ENCODE measurements at places on chromosomes 6 and 20.

- DNase-seq, result no peak
Observed at GRCh38 chr6:22412994-22413393, 116.2 kb upstream of the PRL start.

DNA sequence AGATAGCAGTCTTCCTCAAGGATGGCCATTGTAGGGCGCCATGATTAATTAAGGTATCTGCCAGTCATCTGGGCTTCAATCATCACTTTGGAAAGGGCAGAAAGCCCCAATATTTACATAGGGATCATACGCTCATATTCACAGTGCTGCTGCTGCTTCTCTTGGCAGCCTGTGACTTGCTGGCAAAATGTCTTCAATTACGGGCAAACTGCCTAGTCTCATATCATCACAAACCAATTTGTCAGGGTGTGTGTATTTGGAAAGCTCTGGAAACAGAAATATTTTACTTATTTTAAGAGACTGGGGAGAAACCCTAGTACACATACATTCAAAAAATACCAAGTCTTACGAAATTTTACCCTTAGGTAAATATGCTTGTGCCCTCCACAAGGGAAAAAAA, 77.6 kb downstream of the SAMD5 start:
- no peak for DNase-seq

DNA sequence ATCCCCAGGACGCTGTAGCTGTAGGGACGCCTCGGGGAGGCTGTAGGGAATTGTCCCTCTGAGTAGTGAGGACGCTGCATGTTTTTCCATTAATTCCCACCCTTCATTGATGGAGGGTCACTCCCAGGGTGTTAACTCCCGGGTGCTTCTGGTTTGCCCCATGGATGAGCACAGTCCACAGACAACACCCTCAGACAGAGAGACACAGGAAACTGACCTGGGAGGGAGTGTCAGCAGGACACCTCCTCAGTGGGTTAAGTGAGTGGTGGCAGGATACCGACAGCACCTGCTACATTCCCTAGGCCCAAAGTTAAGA, 53.5 kb downstream of the LINC00237 start:
- no peak for DNase-seq

DNA sequence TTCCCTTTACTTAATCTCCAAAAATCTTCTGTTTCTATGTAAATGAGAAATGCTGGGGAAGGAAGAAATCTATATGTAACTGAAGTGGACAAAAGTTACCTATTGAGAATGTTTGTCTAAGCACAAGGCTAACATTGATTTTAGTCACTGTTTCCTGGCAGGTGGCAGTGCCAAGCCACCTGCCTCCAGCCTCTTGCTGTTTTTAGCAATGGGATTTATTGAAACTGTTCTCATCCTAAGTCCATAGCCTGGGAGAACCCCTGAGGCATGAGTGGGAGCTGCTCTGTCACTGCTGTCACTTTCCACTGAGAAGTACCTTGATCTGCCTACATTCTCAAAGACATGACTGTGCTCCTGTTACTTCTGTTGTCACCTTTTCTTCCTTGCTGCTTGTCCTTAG, 14.7 kb downstream of the ENPP3 start:
- no peak for DNase-seq

- DNase-seq, result no peak
Observed at GRCh38 chr6:140321891-140322290, 947.4 kb upstream of the CITED2 start.

DNA sequence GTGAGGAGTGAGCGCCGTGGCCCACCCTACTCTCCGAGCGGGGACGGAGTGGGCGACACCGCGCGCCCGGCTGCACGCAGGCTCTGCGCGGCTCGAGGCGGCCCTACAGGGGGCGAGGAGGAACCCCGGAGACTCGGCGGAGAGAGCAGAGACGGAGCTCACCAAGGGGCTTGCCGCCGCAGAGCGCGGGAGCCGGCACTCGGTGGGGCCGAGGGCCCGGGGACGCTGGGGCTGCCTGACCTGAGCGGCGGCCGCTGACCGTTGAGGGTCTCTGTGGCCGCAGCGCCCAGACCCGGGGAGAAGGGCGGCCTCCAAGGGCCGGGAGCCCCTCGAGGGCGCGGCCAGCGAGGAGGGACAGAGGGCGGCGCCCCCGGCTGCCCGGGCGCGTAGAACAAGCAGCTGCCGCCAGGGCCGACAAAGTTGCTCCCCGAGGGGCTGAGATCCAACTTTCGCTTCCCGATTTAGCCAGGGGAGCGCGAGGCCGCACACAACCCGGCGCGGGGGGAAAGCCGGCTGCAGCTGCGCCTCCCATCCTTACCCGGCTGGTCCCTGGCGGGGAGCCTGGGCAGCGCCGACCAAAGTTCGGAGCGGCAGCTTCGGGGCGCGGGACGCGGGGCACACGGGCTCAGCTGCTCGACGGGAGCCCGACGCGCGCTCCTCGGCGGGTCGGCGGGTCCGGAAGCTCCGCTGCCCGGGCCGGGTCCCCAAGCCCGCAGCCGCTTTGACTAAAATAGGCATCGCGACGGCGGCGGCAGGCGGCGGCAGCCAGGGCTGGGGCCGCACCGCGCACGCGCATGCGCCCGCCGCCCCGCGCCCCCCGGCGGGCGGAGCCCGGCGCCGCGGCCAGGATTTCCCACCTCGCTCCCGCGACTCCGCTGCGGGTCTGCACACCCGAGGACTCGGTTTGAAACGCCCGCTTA, 43.1 kb downstream of the POPDC3 start:
- no peak for DNase-seq

DNA sequence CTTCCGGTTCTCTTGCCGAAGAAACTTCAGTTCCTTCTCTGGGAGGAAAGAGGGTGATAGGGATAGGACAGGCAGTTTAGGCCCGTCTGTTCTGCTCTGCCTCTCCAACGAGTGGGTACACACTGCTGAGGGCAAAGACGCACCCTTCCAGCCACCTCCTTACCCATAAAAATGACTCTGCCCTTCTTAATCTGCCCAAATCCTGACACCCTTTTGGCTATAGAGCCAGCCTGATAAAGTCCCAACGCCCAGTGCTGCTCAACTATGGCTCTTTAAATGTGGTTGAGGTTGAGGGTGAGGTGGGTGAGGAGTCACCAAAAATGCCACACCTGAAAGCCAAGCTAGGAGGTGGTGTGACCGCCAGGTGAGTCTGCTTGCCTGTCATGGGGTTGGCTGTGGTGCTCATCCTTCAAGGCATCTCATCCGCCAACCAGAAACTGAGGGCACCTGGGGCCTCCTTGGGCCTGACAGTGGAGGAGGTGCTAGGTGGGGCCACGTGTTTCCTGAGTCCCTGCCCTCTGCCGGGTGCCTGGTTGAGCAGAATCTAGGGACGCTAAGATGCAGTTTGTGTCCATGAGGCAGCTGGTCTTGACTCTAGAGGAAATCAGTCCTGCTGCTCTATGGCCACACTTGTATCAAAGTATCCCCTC, 16.3 kb downstream of the CCDC167 start:
- peak; percentile 24 for DNase-seq

DNA sequence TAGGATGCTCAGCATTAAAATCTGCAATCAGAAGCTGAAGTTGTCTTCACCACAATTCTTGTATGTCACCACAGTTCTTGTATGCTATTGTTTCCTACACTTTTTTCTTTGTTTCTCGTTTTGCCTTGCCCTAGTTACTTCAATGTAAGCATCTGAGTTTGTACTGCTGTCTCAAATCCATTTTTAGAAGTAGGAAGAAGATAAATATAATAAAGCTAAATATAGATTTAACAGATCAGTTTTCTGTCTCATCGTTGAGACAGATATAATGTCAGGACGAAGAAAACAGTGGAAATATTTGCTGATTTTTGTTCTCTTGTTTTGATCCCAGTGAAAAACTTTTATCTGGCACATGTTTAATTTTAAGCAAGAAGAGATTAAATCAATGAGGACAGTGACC, 318.0 kb downstream of the QKI start:
- no peak for DNase-seq

DNA sequence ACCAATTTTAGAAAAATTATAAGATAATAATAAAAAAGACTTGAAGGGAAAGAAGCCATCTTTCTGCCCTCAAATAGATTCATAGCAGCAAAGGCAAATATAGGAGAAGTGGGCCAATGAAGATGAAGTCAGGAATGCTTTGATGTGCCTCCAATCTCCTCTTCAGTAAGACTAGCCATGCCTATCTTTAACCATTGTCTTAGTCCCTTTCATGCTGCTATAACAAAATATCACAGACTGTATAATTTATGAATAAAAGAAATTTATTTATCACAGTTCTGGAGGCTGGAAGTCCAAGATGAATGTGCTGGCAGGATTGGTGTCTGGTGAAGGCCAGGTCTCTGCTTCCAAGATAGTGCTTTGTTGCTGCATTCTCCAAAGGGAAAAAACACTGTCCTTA, 18.8 kb upstream of the SLC17A3 start:
- DNase-seq, result no peak

DNA sequence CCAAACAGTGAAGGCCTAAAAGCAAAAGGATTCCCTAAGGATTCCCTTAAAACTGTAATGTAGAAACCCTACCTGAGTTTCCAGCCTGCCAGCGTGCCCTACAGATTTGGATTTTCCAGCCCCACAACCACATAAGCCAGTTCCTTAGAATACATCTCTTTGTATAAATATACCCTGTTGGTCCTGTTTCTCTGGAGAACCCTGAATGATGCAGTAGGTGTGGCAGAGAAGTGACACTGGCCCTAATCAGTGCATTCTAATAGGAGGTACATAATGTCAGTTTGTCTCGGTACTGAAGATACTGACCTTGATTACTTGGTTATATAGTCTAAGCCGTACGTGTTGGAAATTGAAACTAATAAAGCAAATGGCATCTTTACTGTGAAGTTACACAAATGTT, 707.8 kb upstream of the SLC35B3 start:
- DNase-seq, result no peak

DNA sequence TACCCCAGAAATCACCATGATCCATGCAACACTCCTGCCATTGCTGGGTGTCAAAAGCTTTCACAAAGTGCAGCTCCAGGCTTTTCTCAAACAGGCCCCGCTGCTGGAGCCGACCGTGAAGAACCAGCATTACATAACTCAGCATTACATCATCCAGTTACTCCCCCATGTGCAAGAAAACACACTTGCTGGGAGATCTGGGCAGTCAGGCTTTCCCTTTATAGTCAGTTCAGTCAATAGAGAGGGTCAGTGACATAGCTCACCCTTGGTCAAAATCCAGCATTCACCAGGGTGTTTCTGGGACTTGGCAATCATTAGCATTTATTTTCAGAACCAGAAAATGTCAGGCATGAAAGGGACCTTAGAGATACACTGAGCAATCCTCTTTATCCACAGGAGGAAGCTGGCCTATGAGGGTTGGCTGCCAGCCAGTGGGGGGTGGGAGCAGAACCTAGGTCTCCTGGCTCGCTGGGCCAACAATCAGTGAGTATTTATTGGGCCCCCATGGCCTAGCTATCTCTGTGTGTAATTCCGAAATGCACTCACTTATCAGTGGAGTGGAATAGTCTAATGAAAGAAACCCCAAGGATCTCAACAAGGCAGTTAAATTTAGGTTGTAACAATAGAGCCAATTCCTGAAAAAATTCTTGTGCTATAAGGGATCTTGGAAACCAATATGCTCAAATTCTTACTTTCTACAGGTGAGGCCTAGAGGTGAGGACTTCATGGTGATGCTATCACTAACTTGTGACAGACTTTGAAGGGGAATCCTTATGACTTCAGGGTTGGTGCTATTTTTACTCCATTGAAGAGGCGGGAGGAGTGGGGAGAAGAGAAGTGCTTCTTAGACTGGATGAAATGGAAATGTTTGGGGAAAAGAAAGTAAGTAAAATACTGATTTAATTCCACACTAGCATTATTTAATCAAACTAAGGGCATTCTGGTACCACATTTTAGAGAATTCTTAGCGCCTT, 54.6 kb downstream of the LYRM4 start:
- DNase-seq, result no peak

DNA sequence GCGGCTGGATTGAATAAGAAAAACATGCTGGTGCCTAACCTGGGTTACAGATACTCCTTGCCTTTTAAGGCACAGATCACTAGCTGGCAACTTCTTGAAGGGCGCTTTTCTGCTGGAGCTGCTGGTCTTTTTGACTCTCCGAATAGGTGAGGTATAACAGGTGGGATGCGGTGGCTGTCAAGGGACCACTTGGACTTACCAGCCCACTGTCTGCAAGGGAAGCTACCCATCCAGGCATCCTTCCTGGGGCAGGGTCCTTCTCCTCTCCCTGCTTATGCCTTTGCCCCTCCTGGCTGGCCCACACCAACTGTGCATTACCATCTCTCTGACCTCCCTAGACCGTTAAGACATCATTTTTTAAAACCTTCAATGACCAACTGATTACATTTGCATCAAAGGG, 57.4 kb downstream of the NPEPL1 start:
- DNase-seq, result no peak

DNA sequence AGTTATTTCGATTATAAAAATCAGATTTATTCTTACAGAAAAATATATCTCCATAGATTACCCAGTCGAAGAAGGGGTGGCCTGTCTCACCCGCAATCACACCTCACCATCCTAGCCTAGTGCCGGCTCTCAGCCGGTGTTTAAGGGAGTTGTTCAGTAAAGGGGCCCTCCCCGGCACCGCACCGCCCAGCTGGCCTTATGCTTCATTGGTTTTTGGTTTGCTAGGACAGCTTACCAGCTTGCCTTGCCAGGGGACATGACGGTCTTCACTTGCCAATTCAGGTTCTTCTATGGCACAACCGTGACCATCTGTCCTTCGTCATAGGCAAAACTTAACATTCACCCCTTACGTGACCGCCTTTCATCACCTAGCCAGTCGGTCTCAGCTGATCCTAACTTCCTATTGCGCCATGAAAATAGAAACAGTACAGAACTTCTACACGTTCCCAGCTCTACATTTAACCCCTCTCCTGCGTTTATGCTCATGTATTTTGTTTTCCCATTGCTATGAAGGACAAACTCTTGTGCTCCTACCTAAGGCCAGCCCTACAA, 44.7 kb upstream of the SLC22A16 start:
- DNase-seq, result no peak

DNA sequence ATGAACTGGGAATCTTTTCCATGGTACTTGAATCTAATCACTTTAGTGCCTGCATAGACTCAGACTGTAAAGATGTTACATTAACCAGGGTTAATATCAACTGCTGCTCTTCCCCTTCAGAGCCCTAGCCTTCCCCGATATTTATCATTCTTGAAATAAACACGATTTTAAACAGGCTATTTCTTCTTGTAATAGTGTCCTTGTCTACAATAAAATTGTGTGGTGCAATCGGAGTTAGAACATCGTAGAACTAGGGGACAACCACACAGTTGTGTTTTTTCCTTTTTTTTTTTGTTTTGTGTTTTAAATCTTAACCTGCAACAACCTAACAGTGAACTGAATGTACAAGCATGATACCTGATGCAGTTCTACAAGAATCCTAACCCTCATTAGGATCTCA, 4.5 kb downstream of the GJA1 start:
- DNase-seq, result no peak
